Cardiac septum (tissue), 1 donor: ENCODE measurements at places on chromosomes 12 and 14. TPM values are rescaled to one million over a fixed set of nuclear protein-coding genes. Genes with fewer than 3 reads are reported as not detected.
A peak's percentile ranks its signal among the peaks of the same experiment; 100 is the strongest.

DNA sequence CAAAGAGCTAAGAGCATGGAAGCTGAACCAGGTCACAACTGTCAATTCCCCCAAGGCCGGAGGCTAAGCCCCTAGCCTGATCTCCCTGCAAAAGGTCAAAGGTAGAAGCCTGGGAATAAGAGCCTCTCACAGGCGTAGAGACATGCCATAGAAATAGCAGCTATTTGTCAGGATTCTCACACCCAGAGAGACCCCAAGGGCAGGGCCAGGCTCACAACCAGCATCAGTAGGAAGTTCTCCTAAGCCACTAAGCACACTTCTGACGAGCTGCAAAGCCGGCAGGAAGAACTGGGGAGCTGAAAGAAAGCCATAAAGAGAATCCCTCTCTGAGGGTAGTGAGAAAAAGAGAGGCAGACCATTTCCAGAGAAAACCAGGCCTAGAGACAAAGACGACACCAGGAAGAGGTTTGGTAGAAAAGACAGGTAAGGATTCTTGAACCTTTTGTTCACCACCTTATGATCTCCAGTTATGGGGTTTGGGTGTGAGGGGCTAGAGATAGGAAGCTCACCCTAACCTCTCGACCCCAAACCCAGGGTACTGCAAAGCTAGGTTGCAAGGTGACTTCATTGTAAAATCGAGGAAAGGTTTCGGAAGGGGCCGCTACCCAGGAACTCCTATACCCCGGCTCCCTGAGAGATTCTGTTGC lies 1.0 kb downstream of the SMARCC2 start:
- no peak for DNase-seq

DNA sequence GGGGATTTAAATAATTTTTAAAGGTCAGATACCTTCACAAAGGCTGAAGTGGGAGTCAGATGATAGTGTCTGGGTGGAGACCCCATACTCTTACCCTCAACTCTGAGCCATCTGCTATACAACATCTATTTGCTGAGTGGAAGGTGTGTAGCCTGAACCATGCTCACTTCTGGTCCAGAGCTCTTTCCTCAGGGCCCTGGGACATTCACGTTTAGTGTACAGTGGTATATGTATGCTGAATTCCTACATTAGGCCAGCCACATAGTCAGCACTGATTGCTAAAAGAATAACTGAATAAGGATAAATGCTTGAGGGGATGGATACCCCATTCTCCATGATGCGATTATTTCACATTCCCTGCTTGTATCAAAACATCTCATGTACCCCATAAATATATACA lies 107.3 kb downstream of the KIF26A start:
- no peak for DNase-seq

- no peak for DNase-seq
Observed at GRCh38 chr12:44464180-44464579, 411.9 kb downstream of the NELL2 start.

DNA sequence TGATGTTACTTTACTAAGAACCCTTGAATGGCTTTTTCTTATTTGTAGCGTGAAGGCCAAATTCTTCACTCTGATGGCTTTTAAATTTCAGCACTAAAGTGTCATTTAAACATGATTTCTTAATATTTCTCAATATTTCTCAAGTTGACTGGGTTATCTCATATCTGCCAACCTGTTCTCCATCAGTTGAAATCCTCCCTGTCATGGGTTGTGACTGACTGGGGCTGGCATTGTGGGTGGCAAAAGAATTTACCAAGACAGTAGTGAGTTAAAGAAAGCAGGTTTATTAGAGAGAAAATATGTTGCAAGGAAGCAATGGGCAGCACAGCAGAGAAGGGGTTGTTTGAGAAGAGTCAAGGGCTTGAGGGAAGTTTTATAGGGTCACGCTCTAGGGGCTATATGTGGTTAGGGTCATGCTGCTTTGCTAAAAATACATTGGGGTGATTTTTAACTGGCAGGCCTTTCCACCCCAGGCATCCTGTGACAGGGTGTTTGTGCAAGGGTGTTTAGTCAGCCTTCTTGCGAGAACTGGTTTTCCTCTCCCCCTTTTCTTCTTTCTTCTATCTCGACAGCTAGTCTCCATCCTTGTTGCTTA lies 232.8 kb upstream of the SEL1L start:
- DNase-seq = no peak

DNA sequence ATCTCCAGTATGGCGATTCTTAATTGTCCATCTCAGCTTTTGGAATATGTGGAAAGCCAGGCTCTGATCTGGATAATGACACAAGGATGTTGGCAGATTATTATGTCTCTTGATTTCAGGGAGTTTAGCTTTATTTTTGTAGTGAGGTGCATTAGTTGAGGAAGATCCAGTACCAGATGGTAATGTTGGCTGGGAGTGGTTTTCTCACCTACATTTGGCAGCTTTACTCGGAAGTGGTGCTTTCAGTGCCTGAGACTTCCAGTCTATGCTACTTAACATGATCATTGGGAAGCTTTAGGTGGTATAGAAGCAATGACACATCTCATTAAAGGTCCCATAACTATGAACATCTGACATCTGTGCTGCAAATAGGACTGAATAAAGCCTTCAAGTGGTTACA lies 7.5 kb downstream of the SLC15A5 start:
- DNase-seq = no peak

DNA sequence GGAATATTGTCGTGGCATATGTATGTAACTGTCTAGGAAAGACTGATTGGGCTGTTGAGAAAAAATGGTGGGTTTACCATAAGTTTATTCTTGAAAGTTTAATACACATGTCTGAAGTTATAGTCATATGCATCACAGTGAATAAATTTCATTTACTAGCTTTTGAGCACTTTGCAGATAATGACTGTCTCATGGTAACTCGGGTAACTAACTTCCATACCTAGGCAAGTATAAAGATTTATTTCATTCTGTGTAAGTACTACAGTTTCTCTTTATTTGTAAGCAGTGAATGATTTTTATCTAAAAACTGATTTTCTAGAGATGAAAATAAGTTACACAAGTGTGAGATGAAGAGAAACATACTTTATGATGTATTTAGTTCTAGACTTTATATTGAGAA lies 3.0 kb downstream of the USP15 start:
- DNase-seq = no peak

CPSF6 gene
- total RNA-seq = 35.4 TPM

DNA sequence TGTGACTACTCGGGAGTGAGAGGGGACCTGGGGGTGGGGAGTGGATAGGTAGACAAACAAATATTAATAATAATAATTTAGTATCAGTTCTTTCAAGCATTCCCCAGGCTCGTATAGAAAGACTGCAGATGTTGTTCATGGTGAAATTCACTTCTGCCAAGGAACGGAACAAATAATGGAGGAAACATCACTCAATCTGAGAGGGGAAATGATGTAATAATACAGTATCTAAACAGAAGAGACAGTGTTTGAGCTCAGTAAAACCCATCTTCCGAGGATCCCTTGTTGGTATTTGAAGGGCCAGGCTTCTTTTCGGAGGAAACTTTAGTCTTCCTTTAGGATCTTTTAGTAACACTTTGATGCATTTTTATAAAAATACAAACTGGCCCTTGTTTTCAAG lies 114.2 kb downstream of the KCNK10 start:
- DNase-seq = no peak

GRCh38 chr14:65790172-65790815 lies 377.8 kb downstream of the FUT8 start:
- no peak for DNase-seq

ESRRB gene
- total RNA-seq = 8.7 TPM

GRCh38 chr14:76761136-76761959 lies at the start of gene VASH1:
Gene VASH1 (plus strand): TSS chr14:76761468. CDS start chr14:76762822, 1,354 bp downstream.
- DNase-seq = peak; percentile 86

GPRC5A gene
- 0.78 TPM for total RNA-seq

- no peak for DNase-seq
Observed at GRCh38 chr12:88553941-88554658, 26.2 kb downstream of the KITLG start.

POTEM gene
- not detected for total RNA-seq

GRCh38 chr14:91367173-91368171 lies 50.1 kb downstream of the CCDC88C start:
- no peak for DNase-seq

DNA sequence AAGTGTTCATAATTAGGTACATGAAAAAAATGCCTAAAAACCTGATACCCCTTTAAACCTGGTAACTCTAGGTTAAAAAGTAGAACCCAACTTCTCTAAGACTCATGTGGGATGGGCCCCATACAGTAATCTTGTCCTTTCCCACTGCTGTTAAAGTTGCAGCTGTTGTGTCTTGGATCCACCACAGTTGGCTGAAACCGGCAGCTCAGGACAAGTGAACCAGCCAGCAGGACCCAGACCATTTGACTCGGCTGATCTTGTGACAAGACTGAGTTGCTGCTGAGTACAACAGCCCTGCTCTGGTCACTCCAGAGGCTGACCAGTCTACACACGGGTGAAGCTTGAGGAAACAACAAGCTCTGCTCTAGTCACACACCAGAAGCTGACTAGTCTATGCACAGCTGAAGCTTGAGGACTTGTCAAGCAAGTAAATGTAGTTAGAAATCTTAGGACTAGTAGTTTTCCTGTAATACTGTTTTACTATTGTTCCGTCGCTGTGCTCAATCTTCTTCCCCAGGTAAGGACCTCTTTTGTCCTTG lies 60.6 kb downstream of the DHRS2 start:
- DNase-seq = no peak

DNA sequence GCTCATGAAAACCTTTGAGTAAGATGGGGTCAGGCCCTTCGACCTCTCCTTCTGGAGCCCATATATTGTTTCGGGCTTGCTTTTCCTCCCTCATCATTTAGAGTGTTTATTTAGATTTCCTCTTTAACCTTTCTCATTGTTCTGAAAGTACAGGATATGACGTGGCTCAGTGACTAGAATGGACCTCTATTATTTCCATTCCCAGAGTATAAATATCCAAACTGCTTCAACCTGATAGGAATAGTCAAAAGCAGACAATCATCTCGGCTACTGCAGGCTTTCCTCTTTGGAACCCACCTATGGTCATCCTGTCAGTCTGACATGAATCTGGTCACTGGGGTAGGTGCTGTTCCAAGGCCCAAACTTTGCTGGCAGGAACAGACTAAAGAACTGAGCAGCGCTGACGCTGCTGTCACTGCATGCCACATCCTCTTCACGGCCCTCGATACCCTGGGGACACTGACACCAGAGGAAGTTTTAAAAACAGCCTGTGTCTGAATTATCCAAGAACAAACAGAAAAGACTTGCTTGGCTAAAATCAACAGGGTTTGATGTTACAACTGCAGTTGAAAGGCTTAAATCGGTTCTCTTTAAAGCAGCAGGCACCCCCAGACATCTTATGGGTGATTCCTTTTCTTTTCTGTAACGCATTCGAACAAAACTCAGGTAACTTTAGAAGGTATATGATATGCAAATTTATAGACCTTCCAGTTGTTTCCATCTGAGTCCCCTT lies 5.0 kb upstream of the DDX47 start:
- DNase-seq = peak; percentile 77

DNA sequence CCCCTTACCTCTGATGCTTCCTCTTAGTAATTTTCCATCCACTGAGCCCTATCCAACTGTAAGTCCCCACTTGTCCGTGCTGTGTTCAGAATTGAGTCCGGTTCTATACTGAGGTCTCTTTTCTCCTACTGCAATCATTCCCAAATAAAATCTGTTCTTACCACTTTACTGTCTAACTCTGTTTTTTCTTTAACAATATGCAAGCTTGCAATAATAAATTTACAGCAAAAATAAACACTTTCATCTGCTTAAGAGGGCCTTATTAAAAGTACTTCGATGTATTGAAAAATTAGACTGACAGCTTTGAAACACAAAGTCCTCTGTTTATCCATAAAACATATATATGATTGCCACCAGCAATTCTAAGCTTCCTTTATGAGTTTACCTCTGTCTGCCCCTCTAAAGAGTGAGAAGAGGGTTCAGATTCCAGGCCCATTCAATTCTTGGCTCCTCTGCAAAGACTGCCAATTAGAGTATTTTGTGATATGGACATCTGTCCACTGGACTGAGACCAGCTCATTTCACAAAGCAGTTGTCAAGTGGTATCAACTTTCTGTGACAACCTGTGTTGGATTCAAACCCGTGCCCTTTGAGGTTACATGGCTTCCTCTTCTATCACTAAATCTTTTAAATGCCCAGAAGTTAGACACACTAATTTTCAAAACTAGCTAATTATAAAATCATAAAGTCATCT lies 39.9 kb upstream of the G2E3 start:
- DNase-seq = no peak

GRCh38 chr14:92259613-92260357 lies 63.2 kb upstream of the SLC24A4 start:
- DNase-seq = no peak

PTGR2 gene
- total RNA-seq = 36.7 TPM

DNA sequence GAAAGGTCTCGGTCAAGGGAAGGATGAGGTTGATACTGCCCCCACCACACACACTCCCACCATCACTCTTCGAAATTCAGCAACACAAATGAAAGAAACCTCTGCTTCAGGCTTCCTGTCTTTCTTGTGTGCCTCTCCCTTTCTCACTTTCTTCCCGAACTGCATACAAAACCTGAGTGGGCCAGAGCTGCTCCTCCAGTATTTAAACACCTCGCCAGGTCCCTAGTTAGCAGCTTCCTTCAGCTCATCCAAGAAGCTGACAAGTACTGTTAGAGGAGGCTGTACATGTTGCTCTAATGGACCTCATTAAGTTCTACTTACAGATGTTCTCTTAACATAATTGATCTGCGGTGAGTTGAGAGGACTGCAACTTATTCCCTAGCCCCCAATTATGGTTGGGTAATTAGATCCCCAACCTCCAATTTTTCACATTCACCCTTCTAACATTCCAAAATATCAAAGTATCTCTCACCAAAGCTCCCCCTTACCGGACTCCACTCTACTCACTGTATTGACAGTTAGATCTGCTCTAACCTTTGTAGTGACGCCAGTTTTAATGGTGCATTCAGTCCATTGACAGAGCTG lies 4.1 kb upstream of the LMO3 start:
- DNase-seq = no peak

DNA sequence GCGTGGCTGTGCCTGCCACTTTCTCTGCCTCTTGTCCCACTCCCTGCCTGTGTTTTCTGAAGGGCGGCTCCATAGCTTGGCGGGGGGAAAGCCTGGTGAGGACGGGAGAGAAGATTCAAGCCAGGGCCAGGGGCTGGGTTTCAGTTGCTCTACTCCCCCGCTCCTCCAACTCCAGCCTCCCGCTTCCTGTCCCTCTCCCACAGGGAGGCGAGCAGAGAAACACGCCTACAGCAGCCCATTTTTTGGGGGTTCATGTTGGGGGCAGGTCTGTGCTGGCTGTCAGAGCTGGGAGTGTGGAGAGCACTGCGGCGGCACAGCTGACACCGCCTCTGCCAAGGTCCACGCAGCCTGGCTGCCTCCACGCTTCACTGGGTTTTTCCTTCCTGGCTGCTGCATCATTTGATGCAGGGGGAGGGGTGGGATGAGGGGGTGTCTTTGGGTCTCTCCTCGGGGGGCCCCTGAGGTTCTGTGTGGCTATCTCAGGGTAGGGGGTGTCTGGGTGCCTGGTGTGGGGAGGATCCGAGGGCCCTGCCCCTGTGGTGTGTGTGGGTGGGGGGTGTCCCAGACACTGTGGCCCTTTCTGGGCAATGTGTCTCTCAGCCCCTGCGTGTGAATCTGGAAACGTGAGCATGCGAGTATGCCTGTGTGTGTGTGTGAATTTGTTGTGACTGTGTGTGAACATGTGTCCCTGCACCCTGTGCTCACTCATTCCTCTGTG lies 10.7 kb upstream of the KRT80 start:
- no peak for DNase-seq

- no peak for DNase-seq
Observed at GRCh38 chr14:39218171-39218769, 15.4 kb upstream of the MIA2 start.

GRCh38 chr12:123483602-123484248 lies 25.8 kb downstream of the SNRNP35 start:
- DNase-seq = no peak

NOVA1 gene
- 4.4 TPM for total RNA-seq
